ACHN (cell line): ENCODE measurements at places on chromosomes 16 and 17.

GRCh38 chr17:73017658-73018057 lies 74.8 kb downstream of the SLC39A11 start:
- DNase-seq: no peak

DNA sequence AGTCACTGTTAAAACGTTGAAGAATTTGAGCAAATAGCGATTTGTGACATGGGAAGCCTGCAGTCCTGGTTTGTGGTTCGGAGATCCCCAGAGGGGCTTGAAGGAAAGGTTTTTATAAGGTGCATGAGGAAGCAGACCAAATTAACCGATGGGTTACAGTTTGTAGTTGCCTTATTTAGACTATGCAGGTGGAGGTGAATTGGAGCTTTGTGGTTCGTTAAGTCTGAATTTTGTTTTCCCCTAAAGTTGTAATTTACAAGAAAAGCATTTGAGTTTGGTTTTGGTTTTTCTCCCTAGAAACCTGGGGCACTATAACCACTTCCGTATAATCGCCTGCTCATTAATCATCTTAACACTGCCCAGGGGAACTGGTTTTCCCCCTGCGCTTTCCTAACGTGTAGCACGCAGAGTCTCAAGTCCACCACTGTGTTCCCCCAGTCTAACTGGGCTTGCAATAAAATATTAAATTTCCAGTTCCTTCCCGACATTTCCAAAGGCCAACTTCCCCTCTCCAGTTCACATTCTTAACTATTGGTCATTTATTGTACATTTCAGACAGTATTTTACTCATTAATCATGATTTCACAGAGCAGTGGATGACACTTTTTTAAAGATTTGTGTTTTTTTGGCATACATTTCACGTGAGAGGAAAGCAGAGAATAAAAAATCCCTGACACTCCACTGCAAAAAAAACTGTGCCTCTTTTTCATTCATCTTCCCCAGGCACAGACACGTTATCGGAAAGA lies 932 bp downstream of the ZNF267 start:
- DNase-seq: peak; percentile 59

GRCh38 chr17:42591411-42591810 lies 13.9 kb upstream of the PSMC3IP start:
- no peak for DNase-seq

DNA sequence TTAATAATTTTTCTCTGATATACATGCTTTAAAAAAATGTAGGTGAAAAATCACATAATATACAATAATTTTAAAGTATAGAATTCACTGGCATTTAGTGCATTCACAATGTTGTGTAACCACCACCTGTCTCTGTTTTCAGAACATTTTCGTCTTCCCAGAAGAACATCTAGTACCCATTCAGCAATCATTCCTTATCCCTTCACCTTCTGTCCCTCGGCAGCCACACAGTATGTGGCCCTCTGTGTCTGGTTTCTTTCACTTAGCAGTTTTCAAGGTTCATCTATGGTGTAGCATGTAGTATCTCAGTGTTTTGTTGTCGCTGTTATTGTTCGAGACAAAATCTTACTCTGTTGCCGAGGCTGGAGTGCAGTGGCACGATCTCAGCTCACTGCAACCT lies 33.6 kb downstream of the PRPSAP2 start:
- no peak for DNase-seq

GRCh38 chr17:81131486-81132196 lies 33.7 kb upstream of the PVALEF start:
- no peak for DNase-seq

GRCh38 chr17:28957277-28957991 lies 6.1 kb upstream of the PHF12 start:
- no peak for DNase-seq

DNA sequence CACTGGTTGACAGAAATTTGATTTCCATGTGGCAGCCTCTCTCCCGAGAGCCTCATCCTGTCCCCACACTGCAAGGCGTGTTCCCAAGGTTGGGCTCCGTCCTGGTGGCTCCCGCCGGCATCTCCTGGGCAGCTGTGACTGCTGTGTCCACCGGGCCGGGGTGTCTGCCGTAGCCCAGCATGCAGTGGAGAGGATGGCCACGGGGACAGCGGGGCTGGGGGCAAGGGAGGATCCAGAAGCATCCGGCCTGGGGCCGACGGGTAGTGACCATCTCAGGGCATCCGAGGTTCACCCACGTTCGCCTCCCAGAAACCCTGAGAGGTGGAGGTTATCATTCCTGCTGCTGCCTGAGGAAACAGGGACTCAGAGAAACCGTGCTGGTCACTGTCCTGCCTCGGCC lies 7.3 kb upstream of the RAB40B start:
- DNase-seq: no peak

GRCh38 chr16:11067697-11068141 lies 123.4 kb downstream of the CLEC16A start:
- DNase-seq: no peak

- no peak for DNase-seq
Observed at GRCh38 chr16:71954699-71955195, 45.5 kb downstream of the PKD1L3 start.

DNA sequence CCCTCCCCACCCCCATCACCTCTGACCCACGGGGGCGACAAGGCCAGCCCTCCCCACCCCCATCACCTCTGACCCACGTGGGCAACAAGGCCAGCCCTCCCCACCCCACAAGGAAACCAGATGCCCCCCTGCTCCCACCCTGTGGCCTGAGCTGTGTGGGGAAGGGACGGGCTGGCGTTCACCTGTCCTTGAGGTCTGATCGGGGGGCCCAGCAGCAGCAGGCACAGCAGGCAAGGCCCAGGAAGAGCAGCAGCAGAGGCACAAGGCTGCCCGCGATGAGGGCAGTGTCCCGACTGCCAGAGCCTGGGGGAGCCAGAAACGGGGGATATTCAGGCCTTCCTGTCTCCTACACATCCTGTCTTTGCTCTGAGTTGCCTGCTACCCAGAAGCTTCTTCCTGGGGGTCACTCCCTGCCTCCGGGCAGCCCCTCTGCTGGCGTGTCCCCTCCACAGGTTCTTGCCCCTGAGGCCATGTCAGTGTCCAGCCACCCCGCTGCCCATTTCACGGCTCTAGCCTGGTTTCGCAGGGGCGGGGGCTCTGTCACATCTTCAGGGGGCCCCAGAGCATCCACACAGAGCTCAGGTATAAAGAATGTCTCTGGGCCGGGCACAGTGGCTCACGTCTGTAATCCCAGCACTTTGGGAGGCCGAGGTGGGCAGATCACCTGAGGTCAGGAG lies 6.8 kb downstream of the SCARF1 start:
- no peak for DNase-seq

DNA sequence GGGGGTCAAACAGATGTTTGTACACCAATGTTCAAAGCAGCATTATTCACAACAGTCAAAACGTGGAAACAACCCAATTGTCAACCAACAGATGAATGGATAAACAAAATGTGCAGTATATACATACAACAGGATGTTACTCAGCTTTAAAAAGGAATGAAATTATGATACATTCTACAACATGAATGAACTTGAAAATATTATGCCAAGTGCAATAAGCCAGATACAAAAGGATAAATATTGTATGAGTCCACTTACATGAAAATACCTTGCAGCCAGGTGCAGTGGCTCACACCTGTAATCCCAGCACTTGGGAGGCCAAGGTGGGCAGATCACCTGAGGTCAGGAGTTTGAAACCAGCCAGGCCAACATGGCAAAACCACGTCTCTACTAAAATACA lies 39.9 kb downstream of the UBE2G1 start:
- no peak for DNase-seq

- no peak for DNase-seq
Observed at GRCh38 chr17:44979426-44979995, 11.4 kb upstream of the C1QL1 start.

GRCh38 chr17:871751-872519 lies 89.8 kb downstream of the MRM3 start:
- no peak for DNase-seq

- no peak for DNase-seq
Observed at GRCh38 chr17:10870336-10871050, 32.6 kb upstream of the PIRT start.

DNA sequence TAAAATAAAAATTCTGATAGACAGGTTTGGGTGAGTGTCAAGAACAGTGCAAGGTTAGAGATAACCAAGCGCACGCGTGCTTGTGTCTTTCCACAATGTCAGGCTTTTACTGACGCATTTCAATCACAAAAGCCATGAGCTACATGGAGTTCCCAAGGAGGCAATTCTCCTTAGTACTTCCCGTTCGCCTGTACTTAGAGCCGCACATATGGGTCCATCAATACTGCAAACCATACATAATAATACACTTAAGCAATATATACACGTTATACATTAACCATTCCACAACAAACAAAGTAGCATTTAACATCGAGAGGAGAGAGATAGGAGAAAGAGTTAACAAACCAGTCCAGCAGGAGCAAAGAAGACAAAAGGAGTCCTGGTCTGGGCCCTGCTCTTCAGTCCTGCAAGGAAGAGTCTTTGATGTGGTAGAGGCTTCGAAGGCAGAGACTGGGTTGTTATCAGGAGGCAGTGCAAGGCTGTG lies 11.9 kb upstream of the GPRC5C start:
- no peak for DNase-seq

DNA sequence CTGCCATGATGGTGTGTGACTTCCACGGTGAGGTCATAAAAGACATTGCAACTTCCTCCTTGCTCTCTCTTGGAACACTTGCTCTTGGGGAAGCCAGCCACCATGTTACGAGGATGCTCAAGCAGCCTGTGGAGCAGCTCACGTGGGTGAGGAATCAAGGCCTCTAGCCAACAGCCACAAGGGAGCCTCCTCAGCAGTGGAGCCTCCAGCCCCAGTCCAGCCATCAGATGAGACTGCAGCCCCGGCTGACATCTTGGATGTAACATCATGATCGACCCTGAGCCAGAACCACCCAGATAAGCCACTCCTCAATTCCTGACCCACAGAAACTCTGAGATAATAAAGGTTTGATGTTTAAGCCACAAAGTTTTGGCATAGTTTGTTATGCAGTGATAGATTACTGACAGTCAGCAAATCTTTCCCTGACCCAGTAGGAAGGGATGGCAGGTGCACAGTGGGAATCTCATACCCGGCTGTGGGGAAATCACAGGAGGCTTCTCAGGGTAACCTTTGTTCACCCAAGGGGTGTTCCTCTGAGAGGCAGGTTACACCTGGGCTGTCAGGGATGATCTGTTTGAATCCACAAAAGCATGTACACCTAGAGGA lies 23.3 kb upstream of the GINS2 start:
- no peak for DNase-seq

GRCh38 chr17:21389394-21389793 lies 13.2 kb downstream of the KCNJ12 start:
- no peak for DNase-seq

- DNase-seq: peak; percentile 78
Observed at GRCh38 chr16:77273-77806, 685 bp upstream of the MPG start.

DNA sequence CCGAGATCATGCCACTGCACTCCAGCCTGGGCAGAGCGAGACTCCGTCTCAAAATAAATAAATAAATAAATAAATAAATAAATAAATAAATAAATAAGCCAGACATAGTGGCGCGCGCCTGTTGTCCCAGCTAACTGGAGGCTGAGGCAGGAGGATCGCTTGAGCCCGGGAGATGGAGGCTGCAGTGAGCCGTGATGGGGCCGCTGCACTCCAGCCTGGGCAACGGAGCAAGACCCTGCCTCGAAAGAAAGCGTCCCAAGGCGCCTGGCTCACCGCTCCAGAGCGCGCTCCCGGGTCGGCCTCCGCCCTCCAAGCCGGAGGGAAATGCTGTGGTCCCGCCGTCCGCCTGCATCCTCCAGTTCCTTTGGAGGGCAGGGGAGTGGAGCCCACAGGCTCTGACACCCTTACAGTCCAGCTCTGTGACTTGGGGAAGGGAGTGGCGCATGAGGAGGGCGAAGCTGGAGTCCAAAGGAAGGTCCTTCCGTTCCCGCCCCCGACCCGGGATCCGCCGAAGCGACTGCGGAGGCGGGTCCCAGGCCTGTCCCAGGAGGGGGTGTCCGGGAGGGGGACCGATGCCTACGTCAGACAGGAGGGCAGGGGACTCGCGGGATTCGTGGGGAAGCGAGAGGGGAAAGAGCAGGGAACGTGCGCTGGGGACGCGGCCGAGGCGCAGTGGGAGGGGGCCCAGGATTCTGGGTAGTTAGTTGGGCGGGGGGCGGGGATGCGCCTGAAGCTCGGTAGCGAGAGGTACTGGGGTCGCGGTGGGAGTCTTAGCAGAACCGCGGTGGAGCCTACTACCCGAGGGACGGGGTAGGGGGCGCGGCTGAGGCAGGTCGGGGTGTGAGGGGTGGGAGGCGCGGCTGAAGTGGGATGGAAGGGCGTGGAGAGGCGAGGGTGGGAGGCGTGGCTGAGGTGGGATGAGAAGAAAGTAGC lies 8.4 kb upstream of the TRPV2 start:
- DNase-seq: peak; percentile 25

DNA sequence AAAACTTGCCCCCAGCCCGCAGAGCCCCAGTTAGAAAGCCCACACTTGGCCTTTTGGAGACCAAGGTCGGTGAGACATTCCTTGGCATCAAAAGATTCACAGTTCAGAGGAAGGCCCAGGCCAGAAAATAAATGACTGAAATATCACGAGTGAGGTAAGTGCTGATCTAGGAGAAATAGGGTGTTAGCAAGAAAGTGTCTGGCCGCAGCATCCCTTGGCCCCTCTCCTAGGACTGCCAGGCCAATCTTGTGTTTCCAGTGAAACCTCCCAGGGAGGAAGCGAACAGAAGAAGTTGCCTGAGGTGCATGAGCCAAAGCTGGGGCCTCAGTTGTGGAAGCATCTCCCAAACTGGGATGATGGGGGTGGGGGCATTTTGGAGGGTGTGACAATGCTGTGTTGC lies 22.5 kb upstream of the NSMCE1 start:
- DNase-seq: no peak

- no peak for DNase-seq
Observed at GRCh38 chr16:26772503-26772902, 294.2 kb upstream of the C16orf82 start.

GRCh38 chr16:88195269-88195705 lies 187.5 kb upstream of the ZNF469 start:
- no peak for DNase-seq

DNA sequence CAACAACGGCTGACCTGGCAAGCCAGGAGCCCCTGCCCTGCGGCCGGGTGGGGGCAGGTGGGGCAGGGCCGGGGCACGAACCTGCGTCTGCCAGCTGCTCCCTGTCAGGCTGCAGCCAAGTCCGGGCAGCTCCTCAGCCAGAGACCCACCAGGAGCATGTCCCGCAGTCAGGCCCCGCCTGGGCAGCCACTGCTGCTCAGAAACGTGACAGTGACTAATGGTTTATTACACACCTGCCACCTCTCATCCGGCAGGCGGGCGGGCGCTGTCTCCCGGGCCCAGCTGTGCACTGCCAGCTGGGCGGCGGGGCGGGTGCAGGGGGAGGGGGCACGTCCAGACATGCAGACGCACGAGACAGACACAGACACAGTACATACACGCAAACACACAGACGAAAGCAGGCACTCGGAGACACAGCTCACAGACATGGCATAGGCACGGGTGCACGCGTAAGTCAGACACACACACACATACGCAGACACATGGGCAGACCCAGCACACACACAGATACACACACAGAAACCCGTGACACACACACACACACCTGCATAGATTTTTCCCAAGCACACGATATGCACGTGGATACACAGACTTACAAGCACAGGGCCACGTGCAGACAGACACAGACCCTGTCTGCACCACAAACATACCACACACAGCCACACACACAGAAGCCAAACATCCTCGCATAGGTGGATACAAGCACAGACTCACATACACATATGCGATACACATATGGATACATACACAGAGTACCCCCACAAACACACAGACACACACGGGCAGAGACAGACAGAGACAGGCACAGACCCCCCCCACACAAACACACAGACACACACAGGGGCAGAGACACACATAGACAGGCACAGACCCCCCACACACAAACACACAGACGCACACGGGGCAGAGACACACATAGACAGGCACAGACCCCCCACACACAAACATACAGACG lies 248.3 kb upstream of the CIBAR2 start:
- no peak for DNase-seq
